ENCODE measurements at places on chromosomes 16 and 17.

DNA sequence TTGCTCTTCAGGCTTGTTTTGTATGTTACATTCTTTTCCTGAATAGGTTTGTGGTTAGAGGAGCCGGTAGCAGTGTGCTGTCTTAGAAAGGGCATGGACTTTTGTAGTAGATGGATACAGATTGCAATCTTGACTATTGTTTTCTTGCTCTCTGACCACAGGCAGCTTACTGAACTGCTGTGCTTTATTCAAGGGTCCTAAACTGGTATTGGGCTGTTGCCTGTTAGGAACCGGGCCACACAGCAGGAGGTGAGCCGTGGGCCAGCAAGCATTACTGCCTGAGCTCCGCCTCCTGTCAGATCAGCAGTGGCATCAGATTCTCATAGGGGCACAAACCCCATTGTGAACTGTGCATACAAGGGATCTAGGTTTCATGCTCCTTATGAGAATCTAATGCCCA is 373.9 kb downstream of the CPPED1 start:
- no peak for DNase-seq

GRCh38 chr17:38428643-38429371 is 543 bp downstream of the ARHGAP23 start:
- peak; percentile 66 for DNase-seq

DNA sequence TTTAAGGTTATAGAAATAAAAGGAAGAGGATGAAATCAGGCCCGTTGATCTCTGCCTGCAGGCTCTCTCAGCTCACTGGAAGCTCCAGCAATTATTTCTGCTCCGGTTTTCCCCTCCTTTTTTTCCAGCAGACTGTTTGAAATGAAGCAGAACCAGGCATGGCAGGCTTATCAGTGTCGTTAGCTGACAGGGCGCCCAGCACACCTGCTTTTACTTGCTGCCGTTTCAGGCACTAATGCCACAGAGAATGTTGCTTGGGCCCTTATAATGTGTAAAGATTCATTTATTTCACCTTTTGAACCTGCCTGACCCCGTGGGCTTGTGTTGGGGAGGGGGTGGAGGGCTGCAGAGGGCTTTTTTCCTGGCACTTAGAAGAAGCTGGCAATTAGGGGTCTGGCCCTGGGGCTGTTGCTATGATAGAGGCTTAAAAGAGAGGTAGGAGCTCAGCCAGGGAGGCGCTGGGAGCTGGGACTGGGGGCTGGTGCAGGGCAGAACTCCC is 108.1 kb downstream of the IRX3 start:
- peak; percentile 82 for DNase-seq

DNA sequence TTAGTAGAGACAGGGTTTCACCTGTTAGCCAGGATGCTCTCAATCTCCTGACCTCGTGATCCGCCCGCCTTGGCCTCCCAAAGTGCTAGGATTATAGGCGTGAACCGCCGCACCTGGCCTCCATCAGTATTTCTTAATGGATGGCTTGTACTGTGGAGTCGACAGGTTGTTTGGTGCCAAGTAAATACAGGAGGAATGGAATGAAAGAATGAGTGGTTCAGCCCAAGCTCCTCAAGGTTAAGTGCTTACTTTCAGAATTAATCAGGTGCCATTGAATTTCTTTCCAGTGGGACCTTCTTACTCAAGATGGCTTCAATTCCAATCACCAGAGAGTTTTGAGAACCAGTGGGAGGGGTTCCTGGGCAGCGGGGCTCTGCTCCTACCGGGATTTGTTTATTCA is 25.0 kb downstream of the ALOX15 start:
- no peak for DNase-seq

GRCh38 chr16:11634312-11634711 is 33.9 kb upstream of the SNN start:
- DNase-seq, result no peak

DNA sequence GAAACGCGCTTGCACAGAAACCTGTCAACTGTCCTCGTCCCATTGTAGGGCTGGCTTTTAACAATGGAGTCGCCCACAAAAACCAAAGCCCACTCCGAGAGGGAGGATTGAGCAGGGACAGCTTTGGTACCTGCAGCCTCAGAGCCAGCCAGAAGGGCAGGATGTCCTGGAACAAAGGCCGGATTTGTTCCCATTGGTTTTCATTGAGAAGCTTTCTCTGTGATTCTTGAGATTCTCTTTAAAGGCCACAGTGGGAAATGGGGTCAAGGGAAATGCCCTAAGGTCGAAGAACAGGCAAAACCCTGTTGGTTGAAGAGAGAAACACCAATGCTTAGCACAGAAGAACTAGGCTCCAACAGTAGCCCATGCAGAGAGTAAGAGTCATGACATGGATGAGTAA is 65.4 kb downstream of the C16orf78 start:
- no peak for DNase-seq

- no peak for DNase-seq
Observed at GRCh38 chr16:89884041-89884421, 10.6 kb downstream of the TCF25 start.

DNA sequence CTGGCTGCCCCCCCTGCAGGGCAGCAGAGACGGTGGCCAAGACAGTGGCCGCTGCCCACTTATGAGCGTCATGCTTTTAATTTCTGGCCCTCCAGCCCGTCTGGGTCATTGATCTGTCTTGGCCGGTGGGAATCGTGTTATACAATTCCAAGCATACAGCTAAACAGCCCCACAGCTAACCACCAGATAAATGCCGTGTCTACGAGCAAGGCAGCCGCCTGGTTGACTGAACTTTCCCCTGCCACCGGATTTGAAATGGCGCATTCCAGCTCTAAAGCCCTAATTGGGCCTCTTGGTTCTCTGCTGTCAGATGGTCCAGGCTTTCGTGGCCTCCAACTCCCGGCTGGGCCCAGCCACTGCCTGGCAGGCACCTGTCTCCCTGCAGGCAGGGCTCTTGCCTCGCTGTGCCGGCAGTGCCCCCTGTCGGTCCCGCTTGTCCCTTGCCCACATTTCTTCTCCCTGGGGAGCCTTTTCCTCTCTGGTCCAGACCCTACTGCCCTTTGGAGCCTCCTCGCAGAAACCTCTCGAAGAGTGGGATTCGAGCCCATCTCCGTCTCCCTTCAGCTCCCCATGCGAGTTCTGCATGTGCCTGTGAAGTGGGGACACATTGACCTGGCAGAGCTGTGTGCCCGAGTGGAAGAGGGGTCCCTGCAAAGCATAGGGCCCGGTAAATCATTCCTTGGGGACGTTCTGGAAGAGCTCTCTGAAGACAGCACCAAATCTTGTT is 1.8 kb upstream of the RBFOX3 start:
- DNase-seq, result peak; percentile 92

- DNase-seq, result peak; percentile 82
Observed at GRCh38 chr17:34781571-34782108, 179.6 kb downstream of the CCT6B start.

DNA sequence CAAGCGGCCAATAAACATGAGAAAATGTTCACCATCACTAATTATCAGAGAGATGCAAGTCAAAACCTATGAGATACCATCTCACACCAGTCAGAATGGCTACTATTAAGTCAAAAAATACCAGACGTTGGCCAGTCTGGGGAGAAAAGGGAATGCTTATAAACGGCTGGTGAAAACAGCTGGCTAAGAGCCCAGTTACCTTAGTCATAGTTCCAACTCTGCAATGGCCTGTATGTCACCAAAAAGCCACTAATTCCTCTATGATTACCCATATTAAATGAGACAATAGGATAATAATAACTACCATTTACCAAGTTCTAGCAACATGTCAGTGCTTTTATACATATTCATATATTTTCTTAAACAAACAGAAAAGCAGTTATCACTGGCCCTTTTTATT is 42.9 kb upstream of the CDRT4 start:
- DNase-seq, result no peak

DNA sequence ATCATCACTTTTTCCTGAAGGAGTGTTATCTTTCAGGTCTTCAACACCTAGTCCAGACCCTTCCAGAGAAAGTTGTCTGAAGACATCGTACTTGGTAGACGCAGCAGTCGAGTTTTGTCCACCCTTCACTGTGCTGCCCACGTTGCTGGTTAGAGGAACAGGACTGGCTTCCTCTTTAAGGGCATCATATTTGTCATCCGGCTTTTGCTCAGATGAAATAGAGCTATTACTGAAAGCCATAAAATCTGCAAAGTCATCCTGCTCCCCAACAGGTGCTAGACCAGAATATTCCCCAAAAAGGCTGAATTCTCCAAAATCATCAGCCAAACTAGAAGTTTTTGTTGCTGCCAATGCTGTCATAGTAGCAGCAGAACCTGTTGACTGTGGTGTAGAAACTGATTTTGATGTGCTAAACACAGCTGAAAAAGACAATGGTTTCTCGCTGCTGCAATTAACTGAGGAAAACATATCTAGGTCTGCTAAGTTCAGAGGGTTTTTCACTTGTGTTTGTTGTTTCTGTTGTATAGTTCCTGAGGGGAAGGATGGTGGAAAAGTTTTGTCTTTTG is 55.7 kb downstream of the SYNRG start:
- no peak for DNase-seq
